ENCODE measurements at places on chromosomes 4 and X. TPM values are rescaled to one million over a fixed set of nuclear protein-coding genes. Genes with fewer than 3 reads are reported as not detected.

- no peaks in the 10 kb centered on the region for H3K4me1 ChIP-seq
- H3K27ac ChIP-seq: no peak overlapping the region
- no peak for DNase-seq
- no peaks in the 10 kb centered on the region for H3K36me3 ChIP-seq
- no peaks in the 10 kb centered on the region for H3K27me3 ChIP-seq
- no peak overlapping the region for H3K4me3 ChIP-seq
Measured at GRCh38 chrX:116204932-116205331, 34.4 kb downstream of the AGTR2 start.

GRCh38 chr4:74543231-74543781 lies 98.4 kb downstream of the AREG start:
- no peaks in the 10 kb centered on the region for H3K27me3 ChIP-seq
- H3K4me3 ChIP-seq: no peak overlapping the region
- DNase-seq: no peak
- H3K27ac ChIP-seq: peak overlapping the region; percentile 6

DNA sequence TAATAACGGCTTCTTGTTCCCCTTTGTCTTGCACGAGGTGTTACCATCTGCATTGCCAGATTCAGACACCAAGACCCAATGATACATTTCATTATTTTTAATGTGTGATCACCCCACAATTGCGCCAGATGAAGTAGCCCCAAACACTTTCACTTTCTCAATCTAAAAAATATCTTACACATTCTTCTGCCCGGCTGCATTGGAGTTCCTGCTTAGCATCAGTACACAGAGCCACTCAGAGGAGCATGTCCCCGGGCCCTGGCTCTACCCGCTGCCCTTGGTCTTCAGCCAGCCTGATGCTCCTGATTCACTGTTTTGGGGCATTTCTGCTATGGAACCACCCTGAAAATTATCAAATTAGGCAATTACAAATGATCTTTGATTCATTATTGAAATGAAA lies 66.0 kb upstream of the TENM3 start:
- H3K27ac ChIP-seq: no peak overlapping the region
- DNase-seq: no peak
- no peaks in the 10 kb centered on the region for H3K27me3 ChIP-seq
- no peak overlapping the region for H3K4me3 ChIP-seq

Gene SMIM14
- total RNA-seq: 47.2 TPM

Gene NXT2
- 12.4 TPM for total RNA-seq

All from esophagus squamous epithelium (tissue), 5 donors.